NCI-H2081 (cell line): ENCODE measurements at places on chromosomes 13 and 19.

GRCh38 chr13:92807353-92807752 is 419.3 kb upstream of the GPC6 start:
- DNase-seq: no peak

GRCh38 chr19:2631213-2631821 is 71.2 kb downstream of the GNG7 start:
- no peak for DNase-seq

- DNase-seq: no peak
Measured at GRCh38 chr19:44113784-44114390, 688 bp downstream of the ZNF225 start.

GRCh38 chr13:94646904-94647303 is 45.2 kb downstream of the GPR180 start:
- DNase-seq: no peak

GRCh38 chr19:57757941-57758340 is 11.3 kb downstream of the ZNF776 start:
- no peak for DNase-seq

- DNase-seq: no peak
Measured at GRCh38 chr13:41313117-41313516, 2.0 kb downstream of the NAA16 start.

DNA sequence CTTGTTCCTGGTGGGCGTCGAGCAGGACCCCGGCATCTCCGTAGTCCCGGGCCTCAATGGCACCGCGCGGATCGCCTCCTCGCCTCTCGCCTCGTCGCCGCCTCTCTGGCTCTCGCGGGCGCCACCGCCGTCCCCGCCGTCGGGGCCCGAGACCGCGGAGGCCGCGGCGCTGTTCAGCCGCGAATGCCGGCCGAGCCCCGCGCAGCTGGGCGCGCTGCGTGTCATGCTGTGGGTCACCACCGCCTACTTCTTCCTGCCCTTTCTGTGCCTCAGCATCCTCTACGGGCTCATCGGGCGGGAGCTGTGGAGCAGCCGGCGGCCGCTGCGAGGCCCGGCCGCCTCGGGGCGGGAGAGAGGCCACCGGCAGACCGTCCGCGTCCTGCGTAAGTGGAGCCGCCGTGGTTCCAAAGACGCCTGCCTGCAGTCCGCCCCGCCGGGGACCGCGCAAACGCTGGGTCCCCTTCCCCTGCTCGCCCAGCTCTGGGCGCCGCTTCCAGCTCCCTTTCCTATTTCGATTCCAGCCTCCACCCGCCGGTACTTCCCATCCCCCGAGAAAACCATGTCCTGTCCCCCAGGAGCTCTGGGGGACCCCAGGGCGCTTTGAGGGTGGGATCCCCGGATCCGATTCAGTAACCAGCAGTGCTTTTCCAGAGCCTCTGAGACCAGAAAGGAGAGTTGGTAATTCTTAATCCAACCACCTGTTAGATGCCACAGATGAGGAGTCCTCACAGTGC is 885 bp downstream of the MLNR start:
- DNase-seq: no peak

- DNase-seq: peak; percentile 15
Measured at GRCh38 chr19:44876930-44877535, 14.0 kb upstream of the TOMM40 start.

GRCh38 chr19:38252941-38253691 is 3.1 kb downstream of the PPP1R14A start:
- no peak for DNase-seq

- no peak for DNase-seq
Measured at GRCh38 chr13:51764184-51765141, 39.5 kb downstream of the DHRS12 start.

GRCh38 chr13:47484548-47484947 is 516.5 kb downstream of the SUCLA2 start:
- peak; percentile 52 for DNase-seq

DNA sequence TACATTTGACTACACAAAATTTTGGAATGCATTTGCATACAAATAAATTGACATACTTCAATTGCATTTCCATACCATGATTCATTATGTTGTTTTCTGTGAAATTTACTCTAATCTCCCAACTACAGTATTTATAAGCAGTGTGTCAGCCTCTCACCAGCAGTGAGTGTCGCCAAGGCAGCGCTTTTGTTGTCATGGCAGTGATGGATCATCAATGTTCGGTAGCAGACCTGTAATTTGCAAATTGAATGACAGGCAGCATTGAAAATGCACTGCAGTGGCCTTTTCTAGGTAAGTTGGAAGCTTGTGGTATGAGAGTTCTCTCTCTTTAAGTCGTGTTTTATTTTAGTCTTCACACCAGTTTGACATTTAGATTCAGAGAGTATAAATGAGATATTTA is 534.1 kb downstream of the PCDH17 start:
- DNase-seq: peak; percentile 1

DNA sequence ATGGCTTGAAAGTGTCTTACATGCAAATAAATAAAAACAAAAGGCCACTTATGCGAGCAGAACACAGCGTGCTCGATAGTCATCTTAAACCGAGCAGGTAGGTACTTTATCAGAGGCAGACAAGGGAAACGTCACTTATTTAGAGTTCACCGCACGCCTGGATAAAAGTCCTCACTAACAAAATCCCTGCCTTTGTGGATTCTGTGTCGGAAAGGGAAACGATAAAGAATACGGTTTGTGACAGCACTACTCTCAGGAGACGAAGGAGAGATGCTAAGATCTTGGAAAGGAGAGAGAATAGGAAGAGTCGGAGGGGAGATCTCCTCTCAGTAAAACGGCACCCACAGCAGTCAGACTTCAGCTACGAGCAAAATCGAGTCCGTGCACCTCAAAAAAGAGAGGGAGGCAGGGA is 581 bp downstream of the RCBTB1 start:
- no peak for DNase-seq

- DNase-seq: no peak
Measured at GRCh38 chr19:47404334-47405196, 14.8 kb downstream of the MEIS3 start.

GRCh38 chr13:99224021-99224420 is 23.4 kb downstream of the UBAC2 start:
- DNase-seq: no peak

DNA sequence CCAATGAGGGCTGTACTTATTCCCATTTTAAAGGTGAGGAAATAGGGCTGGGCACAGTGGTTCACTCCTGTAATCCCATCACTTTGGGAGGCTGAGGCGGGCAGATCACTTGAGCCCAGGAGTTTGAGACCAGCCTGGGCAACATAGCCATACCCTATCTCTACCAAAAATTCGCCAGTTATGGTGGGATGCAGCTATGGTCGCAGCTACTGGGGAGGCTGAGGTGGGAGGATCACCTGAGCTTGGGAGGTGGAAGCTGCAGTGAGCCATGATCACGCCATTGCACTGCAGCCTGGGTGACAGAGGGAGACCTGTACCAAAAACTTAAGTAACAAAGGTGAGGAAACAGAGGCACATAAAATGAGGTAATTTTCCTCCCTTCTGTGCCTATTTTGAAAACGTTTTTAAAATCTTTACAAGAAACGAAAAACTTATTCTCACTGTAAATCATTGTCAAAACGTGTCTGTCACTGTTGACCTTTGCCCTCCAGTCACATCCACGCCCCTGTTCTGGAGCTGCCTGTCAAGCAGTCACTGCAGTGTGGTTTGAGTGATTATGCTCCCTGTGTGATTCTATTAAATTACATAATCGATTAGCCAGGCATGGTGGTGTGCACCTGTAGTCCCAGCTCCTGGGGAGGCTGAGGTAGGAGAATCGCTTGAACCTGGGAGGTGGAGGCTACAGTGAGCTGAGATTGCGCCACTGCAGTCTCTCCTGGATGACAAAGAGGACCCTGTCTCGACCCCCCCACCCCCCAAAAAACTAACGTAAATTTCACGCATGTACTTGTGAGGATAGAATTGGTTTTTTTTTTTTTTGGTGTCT is 12.5 kb downstream of the NOP53 start:
- no peak for DNase-seq
